Cardiac muscle cell (in vitro differentiated cells and primary cell): ENCODE measurements at places on chromosomes 2 and 18. TPM values are rescaled to one million over a fixed set of nuclear protein-coding genes. Genes with fewer than 3 reads are reported as not detected.

DNA sequence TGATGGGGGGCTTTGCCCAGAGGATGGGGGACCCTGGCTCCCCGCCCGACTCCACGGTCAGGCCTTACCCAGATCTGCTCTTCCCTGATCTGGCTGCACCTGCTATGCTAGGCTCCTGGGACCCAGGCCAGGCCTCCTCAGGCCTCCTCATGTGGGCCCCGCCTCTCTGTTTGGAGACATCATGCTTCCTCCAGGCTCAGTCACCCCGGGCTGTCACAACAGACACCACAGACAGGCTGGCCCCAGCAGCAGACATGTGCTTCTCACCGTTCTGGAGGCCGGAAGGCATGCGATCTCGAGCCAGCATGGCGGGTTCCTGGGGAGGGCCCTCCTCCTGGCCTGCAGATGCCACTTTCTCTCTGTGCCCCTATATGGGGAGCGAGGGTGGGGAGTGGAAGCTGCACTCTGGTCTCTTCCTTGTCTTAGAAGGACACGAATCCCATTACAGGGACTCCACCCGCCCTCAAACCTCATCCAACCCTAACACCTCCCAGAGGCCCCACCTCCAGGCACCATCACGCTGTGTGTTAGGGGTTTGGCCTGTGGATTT, 10.8 kb upstream of the NEU4 start:
- no peak for DNase-seq

DNA sequence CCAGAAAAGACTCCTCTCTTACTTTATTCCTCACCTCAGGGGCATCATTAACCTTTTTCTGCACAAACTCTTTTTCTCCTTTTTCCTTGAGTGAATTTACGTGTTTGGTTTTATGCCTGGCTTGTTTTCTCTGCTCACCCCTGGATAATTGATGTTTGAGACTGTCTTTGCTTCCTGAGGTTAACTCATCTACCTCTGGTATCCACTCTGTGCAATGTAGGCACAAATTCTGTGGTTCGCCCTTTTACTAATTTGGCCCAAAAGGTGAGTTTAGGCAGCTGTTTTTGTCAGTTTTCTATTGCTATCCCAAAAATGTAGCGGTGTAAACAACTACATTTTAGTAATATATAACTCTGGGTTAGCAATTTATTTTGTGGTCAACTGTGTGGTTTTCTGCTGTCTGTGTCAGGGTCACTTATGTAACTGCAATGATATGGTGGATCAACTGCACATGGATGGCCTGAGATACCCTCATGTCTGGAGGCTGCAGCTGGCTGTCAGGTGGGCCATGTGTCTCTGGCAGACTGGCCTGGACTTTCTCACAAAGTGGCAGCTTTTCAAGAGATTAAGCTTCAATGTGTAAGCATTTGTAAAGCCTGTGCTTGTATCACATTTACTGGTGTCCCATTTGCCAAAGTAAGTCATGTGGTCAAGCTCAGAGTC, 329.7 kb downstream of the FSIP2 start:
- peak; percentile 1 for DNase-seq

GRCh38 chr2:73265298-73266060, 18.8 kb downstream of the FBXO41 start:
- no peak for DNase-seq

- no peak for DNase-seq
Observed at GRCh38 chr2:105910497-105911238, 166.0 kb downstream of the NCK2 start.

- DNase-seq, result peak; percentile 65
Observed at GRCh38 chr2:75098856-75099255, 100.5 kb downstream of the TACR1 start.

GRCh38 chr2:181575650-181576025, 81.3 kb downstream of the CERKL start:
- no peak for DNase-seq

DNA sequence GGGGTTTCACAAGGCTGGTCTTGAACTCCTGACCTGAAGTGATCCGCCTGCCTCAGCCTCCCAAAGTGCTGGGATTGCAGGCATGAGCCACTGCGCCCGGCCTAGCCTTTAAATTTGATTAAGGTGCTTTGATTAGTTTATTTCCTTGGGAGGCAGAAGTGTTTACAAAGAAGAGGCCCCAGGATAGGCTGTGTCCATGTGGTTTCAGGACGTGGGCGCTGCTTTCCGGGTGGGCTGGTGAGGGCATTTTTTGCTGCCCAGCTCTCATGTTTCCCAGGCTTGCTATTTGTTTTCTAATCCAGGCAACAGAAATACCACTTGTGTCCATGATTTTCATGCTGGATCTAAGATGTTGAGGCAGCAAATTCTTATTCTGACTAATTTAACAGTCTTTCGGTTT, 124.2 kb downstream of the SH3RF3 start:
- no peak for DNase-seq

DNA sequence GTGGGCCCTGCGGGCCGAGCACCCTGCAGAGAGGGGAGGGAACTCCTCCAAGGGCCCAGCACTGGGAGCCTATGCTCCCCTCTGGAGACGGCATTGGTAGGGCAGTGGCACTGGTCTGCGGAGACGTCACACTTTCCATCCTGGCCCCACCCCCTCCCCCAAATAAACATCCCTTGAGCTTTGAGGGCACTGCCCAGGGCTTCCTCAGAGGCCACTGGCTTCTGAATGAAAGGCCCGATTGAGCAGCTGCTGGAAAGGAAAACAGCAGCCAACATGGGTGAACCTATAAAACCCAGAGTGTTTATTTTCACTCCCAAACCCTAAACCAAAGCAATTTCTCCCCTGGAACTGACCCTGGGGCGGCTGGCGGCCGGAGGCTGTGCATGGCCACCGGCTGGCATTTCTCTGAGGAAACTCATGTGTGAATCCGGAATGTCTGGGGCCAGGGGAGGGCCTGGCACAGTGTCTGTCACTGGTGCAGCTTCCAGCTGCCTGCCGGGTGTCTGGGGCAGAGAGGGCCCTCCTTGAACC, 138.9 kb downstream of the DYSF start:
- DNase-seq, result no peak

DNA sequence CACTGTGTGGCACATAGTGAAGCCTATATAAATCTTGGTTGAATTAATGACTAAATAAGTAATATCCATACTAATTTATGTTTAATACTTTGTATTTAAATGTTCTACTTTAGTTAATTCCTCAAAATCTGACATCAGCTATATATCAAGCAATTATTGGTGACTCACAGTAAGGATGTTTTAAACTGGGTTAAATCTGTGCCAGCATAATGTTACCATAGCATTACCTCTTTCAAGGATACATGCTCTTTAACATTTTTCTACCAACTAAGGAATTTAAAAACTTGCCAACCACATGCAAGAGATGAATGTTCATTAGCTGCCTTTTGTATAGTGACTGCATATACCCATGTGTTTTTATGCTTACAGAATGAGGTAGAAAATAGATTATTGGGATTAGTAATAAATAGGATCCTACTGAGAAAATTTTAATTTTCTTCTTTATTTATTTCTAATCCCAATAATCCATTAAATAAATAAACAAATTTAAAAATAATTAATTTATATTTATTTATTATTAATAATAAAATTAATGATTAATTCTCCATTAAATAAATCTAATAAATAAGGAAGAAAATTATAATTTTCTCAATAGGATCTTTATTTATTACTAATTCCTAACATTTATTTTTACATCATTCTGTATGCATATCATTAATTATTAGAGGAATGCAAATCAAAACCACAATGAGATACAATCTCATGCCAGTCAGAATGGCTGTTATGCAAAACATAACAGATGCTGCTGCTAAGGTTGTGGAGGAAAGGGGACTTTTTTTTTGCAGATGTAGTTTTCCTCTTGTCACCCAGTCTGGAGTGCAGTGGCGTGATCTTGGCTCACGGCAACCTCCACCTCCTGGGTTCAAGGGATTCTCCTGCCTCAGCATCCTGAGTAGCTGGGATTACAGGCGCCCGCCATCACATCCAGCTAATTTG, 410.7 kb upstream of the DSEL start:
- no peak for DNase-seq

GRCh38 chr2:186559848-186560247, 30.0 kb upstream of the ITGAV start:
- no peak for DNase-seq

GRCh38 chr2:8872821-8873432, 35.5 kb upstream of the KIDINS220 start:
- DNase-seq, result peak; percentile 36

DNA sequence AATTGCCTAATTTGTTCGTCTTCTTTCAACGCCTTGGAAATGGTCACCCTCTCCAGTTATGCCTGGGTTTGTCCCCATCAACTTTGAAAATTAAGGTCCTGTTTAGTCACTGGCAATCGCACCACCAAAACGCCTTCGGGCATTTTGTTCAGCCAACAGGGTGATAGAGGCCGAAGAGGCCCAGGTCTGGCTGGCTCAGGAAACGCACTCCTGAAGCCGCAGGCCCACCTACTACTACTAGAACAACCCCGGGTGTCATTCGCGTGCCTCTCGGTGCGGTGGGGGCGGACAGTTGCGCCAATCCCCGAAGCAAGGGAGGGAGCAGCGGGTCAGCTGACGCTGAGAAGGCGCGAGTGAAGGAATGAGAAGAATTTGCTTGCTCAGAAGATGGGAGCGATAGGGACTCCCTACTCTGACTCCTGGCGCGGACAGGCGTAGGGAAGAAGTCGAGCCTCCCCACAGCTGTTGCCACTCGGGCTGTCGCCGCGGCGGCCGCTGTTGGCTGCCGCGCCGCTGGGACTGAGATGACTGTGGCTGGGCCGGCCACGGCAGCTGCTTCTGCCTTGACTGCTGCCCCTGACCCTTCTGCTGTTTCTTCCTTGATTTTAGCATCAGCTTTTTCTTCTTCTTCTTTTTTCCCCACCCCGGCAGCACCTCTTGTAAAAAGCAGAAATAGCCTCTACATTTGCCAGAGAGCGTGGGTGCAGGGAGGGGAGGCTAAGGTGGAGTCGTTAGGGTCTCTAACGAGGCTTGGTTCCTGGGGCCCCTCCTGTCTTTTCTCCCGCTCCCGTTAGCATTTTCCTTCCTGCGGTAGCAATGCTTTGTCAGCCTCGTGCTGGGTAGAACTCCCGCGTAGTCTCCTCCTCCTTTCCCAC, 387.6 kb downstream of the FIGN start:
- DNase-seq, result peak; percentile 90

- peak; percentile 8 for DNase-seq
Observed at GRCh38 chr2:165529130-165529529, 59.6 kb downstream of the CSRNP3 start.

- DNase-seq, result no peak
Observed at GRCh38 chr2:16318051-16318450, 347.6 kb downstream of the CYRIA start.

- DNase-seq, result peak; percentile 59
Observed at GRCh38 chr2:71807581-71808451, 339.8 kb downstream of the CYP26B1 start.

Gene COL6A3
- total RNA-seq, result 4.1 and 4.7 TPM in 2 replicates

Gene SEMA4F
- total RNA-seq, result 8.4 and 8.6 TPM in 2 replicates

Gene SPP2
- total RNA-seq, result not detected in 2 replicates

Gene SNED1
- 0.09 and 1.2 TPM in 2 replicates for total RNA-seq

Gene C1QL2
- 0.18 and 0.30 TPM in 2 replicates for total RNA-seq

Gene AQP12B
- not detected in 2 replicates for total RNA-seq
